NCI-H510A (cell line): ENCODE measurements at places on chromosomes 6 and 20.
A peak's percentile ranks its signal among the peaks of the same experiment; 100 is the strongest.

DNA sequence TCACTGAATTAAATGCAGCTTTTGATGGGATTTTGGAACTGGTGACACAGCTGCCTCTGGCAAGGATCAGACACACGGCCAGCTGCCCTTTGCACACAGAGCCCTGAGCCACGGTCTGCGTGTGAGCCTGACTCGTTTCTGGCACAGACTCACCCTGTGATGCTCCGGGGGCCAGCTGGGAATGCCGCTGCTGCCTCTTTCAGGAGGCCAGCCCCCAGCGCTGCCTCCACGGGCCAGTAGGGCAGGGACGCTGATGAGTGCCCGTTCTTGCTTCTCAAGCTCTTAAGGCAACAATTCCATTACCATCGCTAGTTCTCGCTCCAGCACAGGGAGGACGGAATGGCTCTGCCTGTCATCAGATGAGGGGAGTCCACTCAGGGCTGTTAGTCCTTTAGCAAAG is 61.6 kb downstream of the IRF4 start:
- DNase-seq = no peak

- DNase-seq = no peak
Measured at GRCh38 chr6:102679865-102680264, 1286.4 kb downstream of the GRIK2 start.

DNA sequence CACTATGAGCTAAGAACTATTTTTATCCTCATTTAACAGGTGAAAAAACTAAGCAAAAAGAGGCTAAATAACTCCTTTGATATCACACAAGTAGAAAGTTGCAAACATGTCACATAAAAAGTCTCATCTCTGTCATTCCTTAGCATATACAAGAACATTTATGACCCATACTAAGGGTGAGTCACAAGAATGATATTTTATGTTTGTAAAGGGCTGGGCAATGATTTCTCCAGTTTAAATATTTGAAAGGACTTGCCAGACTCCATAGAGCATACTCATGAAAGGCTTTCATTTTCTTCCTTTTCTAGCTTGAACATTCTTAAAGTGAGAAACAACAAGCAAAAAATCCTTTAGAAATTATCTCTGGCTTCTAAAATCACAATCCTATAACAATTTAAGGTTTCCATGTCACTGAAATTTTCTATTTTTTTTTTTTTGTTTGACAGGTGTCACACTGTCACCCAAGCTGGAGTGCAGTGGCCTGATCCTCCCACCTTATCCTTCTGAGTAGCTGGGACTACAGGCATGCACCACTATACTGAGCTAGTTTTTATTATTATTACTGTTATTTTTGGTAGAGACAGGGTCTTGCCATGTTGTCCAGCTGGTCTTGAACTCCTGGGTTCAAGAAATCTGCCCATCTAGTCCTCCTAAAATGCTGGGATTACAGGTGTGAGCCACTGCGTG is 338.0 kb upstream of the KHDRBS2 start:
- DNase-seq = no peak

DNA sequence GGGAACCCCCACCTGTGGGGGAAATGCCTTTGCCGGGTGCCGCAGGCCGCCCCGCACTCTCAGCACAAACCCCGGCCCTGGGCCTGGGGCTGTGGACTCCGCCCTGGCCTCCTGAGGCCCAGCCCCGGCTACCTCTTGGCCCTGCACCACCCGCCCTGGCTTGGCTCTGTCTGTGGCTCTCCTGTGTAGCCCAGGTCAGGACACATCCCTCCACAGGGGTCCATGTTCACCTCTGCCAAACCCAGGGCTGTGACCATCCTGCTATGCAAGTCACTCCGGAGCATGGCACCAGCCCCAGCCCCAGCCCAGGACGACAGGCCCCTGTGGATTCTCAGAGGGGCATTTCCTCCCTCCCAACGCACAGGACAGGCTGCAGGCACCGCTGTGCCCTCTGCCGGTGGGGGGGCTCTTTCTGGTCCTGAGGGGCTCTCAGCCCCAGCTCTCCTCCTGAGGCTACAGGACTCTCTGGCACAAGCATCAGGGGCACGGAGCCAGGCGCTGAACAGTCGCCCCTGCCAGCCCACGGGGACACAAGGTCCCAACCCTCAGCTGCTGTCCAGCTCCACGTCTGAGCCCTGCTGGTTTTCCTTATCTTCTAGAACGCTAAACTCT is 45.7 kb downstream of the TAF4 start:
- no peak for DNase-seq

DNA sequence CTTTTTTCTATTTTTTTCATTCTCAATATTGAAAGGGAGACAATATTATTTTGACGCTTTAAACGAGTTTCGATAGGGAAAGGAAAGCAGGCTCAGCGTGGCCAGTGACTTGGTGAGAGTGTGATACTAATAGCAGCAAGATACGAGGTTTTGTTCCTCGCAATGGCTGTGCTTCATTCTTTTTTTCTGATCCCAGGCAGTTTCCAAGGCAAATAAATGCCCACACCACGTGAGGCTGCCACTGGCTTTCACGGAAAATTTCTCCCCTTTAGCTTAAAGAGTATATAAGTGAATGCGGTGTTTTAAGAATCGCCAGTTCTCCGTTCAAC is 196.4 kb upstream of the ZNF184 start:
- no peak for DNase-seq

DNA sequence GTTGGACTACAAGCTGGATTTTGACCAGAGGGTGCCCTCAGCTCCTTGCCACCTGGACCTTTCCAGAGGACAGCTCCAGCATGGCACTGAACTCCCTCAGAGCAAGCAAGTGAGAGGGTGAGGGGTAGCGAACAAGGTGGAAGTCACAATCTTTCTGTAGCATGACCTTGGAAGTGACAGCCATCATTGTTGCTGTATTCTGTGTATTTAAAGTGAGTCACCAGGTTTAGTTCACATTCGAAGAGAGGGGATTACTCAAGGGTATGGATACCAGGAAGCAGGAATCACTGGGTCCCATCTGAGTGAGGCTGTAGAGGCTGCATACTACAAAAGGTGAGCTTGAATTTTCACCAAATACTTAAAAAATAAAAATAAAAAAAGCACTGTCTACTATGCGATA is 280.0 kb upstream of the SPTLC3 start:
- no peak for DNase-seq

DNA sequence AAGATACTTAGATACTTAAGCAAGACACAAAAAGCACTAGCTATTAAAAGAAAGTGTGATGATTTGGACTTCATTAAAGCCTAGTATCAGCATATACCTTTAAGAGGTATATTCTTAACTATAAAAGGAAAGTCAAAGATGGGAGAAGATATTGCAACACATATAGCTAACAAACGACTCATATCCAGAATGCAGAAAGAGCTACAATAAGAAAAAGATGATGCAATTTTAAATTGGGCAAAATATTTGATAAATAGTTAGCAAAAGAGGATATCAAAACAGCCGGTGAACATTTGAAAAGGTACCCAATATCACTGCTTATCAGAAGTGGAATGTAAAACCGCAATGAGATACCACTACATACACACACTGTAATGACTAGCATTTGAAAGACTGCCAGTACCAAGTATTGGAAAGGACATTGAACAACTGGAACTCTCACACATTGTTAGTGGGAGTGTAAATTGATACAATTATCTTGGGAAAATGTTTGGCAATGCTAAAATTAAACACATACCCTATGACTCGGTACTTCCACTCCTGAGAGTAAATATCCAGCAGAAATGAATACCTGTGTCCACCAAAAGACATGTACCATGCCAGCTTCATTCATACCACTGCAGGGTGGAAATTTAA is 25.7 kb downstream of the MUC22 start:
- no peak for DNase-seq

DNA sequence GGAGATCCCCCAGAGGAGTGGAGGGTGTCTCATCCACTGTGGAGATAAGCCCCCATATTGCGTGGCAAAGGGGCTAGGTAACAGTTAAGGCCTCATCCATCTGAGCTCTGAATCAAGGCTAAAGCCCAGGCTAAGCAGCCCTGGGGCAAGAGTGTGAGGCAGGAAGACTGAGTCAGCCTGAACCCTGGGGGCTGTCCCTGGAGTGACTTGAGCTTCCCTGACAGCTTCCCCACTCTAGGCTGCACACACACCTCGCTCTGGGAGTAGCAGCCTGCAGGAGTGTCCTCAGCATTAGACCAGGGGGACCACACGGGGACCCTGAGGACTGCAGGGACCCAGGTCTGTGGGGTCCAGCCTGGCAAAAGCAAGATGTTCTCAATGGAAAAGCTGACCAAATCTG is 27.9 kb downstream of the UBD start:
- no peak for DNase-seq

DNA sequence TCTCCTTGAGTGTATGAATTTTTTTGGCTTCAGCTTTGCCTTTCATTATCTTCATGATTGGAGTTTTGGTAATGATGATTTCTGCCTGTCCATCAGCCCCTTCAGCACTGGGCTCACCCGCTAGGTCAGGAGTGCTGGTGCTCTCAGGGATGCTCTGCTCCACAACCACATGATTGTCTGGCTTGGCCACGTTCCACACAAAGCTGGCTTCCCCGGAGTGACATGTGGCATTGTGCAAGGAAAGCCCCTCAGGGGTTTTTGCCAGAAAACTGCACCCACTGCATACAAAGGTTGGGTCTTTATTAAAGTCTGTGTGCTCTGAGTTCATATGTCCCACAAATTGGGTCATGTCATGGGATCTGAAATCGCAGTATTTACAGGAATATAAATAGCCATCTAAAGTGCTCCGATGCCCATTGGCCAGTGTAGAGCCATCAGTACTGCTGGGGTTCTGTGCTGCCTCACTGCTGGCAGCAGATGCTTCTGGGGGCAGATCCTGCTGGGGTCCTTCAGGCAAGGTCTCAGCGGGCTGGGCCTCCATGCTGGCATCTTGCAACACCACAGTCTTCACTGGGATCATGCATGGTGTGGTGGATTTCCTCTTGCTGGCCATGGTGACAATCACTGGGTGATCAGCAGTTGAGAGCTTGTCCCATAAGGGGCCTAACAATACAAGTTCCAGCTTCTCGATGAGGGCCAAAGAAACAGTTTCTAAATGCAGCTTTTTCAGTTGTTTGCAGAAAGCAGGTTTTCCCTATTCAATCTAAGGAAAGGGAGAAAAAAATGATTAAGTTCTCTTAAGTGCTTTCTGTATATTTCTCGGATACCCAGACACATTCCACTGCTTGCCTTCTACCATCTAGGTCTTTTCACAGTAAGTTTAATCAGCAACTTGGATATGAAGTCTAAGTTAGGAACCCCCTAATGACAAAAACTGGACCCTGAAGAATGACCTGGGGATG is 67.2 kb downstream of the PLCG1 start:
- no peak for DNase-seq

DNA sequence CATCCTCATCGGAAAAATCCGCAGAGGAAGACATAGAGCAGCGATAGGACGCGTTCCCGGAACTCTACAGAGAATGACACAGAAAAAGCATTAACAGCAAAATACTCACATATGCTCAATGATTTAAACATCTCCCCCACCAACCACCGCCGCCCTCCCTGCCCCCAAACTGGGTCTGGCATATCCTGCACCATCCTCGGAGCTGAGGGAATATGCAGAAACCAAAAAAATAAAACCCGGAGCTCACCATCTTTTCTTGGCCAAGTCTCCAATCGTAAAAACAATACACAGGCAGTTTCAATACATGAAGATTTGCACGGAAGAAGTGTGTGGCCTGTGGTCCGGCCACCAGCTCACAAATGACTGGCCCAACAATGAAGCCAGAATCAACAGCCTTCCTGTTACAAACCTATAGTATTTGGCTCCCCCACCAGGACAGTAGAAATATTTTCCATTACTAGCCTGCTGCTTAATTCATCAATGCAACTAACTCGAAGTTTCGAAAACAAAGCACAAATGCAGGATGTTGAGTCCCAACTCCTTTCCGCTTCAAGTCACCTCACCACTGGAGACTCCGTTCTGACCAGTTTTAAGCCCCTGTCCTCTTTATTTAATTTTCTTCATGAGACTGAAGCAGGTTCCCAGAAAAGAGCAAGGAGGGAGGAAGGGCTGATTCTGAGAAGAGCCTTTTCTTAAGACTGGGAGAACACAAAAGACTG is 103.2 kb upstream of the BEND6 start:
- DNase-seq = peak; percentile 74

DNA sequence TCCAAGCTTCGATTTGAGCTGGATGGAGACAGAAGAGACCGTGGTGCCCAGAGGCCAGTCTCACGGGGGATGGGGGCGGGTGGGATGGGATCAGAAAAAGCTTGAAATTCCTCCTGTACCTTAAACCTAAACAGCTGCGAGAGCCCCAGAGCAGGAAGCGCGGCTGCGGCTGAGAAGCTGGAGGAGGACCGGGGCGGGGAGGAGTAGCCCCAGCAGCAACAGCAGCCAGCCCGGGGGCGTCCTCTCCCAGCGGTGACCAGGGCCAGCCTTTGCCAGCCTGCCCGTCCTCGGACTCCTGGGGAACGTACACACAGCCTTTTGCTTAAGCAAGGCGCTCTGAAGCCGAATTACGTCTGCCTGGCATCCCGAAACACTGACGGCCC is 17.4 kb upstream of the PRDM13 start:
- DNase-seq = no peak

DNA sequence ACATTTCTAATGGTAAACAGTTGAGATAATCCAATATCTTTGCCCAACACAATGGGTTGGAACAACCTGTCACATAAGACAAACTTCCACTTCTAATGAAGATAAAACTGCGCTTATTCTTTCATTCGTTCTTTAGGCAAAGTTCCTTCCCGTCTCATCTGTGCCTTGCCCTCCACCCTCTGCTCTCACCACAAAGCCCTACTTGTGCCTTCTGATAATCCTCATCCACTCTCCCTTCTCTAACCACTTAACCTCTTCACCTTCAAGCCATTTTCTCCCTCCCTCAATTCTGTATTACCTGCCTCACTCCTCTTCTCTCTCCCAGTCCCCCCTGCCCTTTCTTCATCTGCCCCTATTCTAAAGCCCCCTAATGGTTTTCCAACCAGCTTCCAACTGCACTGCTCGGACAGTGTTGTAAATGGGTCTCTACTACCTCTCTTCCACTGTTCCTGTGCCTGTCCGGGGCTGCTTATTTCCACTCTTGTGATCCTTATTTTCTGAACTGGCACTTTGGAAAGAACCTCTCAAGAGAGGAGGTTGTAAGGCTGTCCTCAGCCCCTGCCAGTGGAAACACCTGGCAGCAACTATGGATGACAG is 62.9 kb upstream of the MYB start:
- DNase-seq = no peak

- no peak for DNase-seq
Measured at GRCh38 chr6:123223461-123223860, 227.4 kb downstream of the CLVS2 start.

DNA sequence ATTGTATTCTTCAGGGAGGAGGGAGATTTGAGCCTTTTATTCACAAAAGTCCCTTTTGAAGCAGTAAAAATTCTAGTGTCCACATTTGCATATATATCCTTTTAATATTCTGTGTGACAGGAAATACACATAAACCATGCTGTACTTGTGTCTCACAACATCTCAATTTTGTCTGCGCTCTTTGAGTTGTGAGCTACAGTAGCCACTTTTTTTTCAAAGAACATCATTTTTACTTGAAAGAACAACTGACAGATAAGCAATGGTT is 21.3 kb downstream of the LMBRD1 start:
- no peak for DNase-seq

DNA sequence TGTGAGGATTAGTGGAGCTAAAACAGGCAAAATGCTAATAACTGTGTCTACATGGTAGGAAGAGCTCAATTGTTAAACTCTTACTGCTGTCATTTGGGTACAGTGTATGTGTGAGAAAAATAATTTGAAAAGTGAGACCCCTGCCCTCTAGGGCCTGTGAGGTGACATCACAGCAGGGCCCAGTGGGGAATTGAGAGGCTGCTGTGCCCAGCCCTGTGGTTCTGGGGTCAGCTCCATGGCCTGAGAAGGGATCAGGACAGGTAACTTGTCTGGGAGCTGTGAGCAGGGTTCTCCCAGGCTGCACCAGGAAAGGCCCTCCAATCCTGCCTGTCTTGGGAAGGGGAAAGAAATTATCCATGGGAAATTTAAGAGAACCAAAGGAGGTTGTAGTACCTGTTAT is 1.3 kb downstream of the SIRPB1 start:
- no peak for DNase-seq
